Non-pigmented ciliary epithelial cell (primary cell): ENCODE measurements at places on chromosomes 2 and 18.

- no peak for DNase-seq
Measured at GRCh38 chr2:42438685-42439084, 55.1 kb downstream of the KCNG3 start.

GRCh38 chr2:101930019-101930418, 61.7 kb upstream of the IL1R2 start:
- no peak for DNase-seq

- DNase-seq = no peak
Measured at GRCh38 chr18:35711227-35711626, 129.7 kb downstream of the GALNT1 start.

GRCh38 chr2:154452471-154452870, 246.0 kb upstream of the KCNJ3 start:
- no peak for DNase-seq

DNA sequence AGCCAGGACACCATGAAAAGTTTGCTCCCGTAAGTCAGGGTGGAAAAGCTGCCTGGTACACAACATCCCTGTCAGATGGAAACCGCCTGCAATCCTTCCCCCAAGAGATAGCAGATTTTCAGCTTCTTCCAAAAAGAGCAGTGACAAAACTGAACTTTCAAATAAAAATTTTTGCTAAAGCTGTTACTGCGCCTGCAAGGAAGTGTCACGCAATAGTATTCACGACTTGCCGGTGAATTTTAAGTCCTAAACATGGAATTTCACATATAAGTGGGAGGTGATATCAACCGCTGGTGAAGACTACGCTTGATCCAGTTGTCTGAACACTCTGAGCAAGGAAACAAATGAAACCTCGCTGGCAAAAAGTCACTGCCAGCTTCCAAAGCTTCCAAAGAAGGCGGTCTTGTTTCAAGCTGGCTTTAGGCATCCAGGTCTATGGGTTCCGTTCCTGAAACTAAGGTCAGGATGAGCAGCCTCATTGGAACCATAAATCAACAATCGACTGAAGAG, 2.8 kb downstream of the COL6A3 start:
- no peak for DNase-seq
